ENCODE measurements at places on chromosomes 5 and 9. TPM values are rescaled to one million over a fixed set of nuclear protein-coding genes. Genes with fewer than 3 reads are reported as not detected.

RNF180 gene
- 40.6 TPM for total RNA-seq

WNK2 gene
- total RNA-seq, result 14.3 TPM

PCDHA13 gene
- 0.70 TPM for total RNA-seq

MCTP1 gene
- 26.7 TPM for total RNA-seq

C5orf46 gene
- total RNA-seq, result not detected

CEMIP2 gene
- 16.1 TPM for total RNA-seq

TRIM36 gene
- total RNA-seq, result 1.0 TPM

DNA sequence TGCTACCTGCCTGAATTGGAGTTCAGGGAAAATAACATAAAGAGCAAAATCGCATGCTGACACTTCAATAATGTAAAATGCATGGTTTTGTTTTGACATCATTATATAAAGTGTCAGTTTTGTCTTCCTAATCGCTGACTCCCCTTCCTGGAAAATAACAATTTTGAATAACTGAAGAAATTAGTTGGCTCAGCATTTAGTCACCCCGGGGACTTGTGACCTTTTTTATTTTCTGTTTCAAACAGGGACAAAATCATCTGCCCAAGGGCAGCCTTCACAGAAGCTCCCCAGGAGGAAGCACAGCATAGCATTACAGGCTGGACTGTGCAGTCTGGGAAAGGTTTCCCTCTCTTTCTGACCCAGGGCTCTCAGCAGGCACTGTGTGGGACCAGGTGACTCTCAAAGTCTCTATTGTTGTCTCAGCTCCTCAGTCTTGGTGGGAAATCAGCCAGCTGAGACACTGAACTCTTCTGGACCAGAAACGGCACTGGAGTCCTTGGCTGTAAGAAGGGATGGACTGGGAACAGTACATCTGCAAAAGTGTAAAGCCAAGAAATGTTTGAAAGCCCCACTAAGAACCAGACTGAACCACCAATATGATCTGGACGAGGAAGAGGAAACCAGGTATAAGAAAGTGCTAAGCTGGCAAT is 671.3 kb upstream of the KLF4 start:
- no peak for DNase-seq

GRCh38 chr5:40240111-40240510 is 439.6 kb upstream of the PTGER4 start:
- no peak for DNase-seq

DNA sequence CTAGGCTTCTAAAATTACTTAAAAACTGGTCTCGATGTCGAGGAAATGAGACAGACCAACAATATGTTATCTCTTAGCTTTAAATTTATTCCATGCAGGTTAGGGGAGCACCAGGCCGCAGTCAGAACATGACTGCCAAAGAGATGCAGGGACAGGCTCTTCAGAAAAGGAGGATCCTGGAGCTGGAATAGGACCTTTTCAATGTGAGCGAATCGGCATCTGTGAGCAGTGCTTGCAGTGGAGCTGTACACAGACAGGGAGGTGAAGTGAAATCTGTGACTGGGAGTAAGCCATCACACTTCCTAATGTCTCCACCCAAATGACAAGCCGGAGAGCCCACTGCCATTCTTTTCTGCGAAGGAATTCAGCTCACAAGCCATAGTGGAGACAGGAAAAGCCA is 78.2 kb downstream of the EFNA5 start:
- DNase-seq, result no peak

DNA sequence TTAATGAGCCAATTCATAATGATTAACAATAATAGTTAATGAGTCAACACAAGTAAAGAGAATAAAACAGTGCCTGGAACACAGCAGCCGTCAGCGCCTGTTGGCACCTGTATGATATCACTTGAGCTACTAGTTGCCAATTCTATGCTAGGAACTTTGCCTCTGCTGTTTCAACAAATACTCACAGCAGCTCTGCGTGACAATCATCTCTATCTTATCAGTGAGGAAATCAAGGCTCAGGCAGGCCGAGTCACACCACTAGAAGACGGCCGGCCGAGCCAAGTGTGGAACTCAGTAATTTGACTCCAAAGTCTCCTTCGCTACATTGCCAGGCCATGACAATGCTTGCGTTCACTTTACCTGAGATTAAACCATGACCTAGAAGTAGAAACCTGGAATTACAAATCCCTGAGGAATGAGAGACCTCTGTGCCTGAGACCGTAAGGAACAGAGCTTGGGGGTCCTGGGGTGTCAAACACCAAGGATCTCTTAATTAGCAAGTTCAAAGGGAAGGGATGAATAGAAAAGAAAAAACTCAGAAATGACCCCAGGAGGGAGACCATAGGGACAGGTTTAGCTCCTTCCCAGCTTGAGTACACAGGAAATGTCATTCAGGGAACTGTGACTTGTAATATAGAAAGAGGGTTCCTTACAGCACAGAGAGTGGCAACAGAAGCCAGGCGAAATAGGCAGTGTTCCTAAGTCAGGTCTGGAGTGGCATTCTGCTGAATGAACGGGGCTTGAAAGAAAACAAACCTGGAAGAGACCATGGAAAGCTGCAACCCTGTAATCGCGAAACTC is 109.1 kb downstream of the SUSD1 start:
- peak; percentile 37 for DNase-seq

DNA sequence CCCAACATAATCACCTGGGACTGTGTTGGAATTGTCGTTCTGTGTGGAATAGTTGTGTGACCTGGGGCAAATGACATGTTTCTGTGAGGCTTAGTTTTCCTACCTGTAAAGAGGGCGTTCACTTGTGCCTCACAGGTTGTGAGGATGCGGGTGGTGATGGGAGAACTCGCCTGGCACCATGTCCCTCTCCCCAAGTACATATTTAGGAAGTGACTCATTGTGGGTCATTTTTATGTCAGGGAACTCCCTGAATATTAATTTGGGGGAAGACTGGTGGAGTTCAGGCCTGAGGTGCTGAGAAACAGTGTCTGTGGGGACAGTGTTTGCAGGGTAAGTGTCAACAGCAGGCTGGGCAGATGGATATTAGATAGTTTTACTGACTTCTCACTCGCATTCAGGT is 144.7 kb downstream of the KDM4C start:
- DNase-seq, result no peak

GRCh38 chr5:36885566-36886485 is 9.3 kb downstream of the NIPBL start:
- DNase-seq, result no peak

GRCh38 chr9:100486479-100487176 is 13.7 kb downstream of the TMEFF1 start:
- DNase-seq, result no peak

DNA sequence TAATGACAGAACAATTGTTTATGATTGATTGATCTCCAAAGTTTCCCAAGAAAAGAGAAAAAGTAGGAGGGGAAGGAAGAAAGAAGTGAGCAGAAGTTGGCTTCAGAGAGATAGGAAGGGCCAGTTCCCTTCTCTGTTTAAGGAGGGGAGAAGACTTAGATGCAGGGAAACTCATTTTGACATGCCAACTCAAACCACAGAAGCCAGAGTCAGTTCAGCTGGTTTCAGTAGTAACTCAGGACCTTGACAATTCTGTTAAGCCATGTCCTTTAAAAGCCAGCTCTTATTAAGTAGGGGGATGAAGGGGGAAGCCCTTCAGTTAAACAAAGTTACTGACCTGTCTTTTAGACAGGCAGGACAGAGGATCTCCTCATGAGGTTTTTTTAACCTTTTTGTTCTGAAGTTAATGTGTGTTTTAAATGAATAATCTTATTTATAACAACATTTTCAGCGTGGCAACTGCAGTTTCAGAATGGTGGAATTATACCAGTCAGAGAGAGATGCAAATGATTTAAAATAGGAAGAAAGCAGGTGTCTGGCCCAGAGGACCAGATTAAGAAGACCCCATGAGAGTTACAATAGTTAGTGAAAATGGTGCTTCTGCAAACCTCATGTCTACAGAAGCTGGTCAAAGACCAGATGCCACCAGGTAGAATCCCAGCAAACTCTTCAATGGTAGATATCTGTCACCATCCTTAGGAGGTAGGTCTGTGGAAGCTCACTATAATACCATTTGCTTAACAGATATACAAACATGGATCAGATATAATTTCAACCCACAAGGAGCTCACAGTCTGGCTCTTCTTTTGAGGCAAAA is 29.3 kb upstream of the ABL1 start:
- no peak for DNase-seq

GRCh38 chr9:133191989-133192388 is 17.1 kb downstream of the OBP2B start:
- no peak for DNase-seq

DNA sequence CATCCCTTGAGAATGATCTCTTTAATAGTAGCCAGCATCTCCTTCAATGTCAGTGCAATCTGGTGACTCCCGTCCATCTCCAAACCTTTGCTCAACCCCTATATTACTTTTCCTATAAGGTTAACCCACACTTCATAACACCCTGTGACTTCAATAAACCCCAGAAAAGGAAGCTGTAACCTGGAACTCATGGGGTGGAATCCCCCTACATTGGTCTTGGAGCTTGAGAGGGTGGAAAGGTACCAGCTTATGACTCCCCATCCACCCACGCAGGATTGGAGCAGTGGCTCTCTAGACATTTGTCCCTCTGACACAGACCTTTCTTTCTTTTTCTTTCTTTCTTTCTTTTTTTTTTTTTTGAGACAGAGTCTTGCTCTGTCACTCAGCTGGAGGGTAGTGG is 54.7 kb upstream of the ZFR start:
- DNase-seq, result no peak

DNA sequence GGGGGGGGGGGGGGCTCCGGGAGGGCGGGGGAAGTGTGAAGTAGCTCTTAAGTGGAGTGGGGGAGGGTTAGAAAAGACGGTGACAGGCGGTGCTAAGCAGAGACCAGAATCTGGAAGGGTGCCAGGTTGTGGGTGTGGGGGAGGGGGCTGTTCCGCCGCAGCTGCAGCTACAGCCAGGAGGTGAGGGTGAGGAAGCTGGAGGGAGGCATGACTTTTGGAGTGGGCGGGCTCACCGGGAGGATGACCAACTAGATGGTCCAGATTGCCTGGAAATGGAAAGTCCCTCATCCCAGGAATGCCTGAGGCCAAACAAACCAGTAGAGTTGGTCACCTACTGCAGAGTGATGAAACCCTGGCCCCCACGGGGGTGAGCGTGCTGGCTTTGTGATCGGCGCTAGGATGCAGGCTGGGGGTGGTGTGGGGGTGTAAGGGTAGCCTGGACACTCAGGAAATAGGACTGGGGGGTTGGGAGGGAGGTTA is 158.1 kb upstream of the SHB start:
- peak; percentile 25 for DNase-seq

DNA sequence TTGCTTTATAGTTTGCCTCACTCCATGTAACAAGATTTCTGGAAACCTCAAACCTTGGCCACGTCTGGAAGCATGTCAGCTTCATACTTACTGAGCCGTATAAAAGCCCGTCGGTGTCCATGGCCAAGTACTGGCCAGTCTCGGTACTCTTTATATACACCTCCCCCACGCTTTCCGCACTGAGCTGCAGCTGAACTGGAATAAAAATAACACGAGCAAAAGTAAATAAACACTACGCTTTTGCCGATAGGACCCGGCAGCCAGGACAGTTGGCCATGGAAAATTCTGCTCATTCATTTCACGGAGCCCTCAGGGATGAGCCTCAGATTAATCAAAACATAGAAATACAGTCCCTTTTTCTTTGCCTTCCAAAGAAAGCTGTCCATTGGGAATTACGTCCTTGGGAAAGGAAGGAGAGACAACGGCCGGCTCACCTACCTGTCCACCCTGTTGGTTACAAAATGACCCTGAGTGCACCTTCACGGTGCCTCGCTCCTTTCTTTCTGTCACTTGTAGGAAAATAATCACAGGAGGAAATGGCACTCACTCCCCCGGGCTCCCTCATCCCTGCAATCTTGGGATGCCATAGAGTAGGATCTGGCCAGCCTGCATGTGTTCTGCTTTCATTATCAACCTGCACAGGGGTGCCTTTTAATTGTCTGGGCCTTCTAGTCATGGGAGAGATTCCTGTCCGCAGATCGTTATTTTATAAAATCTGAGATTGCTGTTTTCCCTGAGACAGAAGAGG is 85.1 kb downstream of the FGF1 start:
- DNase-seq, result peak; percentile 45

GRCh38 chr9:104858271-104858670 is 69.7 kb downstream of the ABCA1 start:
- no peak for DNase-seq

DNA sequence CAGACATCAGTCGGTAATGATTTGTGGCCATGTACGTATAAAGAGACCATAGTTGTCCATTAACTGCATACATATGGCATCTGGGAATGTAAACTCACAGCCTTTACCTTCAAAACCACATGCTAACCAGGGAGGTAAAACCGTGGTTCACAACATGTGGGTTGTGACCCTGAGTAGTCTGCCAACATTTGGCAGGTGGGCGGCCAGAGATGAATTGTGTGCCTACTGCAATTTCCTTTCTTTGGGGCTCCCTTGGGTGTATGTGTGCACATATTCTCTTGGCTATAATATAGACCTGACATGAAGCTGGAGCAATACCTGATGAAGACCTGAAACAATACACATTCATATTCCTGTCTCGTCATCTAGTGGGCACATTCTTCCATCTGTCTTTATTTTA is 396.0 kb downstream of the MLLT3 start:
- no peak for DNase-seq

GRCh38 chr5:124990723-124991122 is 244.3 kb upstream of the ZNF608 start:
- no peak for DNase-seq

DNA sequence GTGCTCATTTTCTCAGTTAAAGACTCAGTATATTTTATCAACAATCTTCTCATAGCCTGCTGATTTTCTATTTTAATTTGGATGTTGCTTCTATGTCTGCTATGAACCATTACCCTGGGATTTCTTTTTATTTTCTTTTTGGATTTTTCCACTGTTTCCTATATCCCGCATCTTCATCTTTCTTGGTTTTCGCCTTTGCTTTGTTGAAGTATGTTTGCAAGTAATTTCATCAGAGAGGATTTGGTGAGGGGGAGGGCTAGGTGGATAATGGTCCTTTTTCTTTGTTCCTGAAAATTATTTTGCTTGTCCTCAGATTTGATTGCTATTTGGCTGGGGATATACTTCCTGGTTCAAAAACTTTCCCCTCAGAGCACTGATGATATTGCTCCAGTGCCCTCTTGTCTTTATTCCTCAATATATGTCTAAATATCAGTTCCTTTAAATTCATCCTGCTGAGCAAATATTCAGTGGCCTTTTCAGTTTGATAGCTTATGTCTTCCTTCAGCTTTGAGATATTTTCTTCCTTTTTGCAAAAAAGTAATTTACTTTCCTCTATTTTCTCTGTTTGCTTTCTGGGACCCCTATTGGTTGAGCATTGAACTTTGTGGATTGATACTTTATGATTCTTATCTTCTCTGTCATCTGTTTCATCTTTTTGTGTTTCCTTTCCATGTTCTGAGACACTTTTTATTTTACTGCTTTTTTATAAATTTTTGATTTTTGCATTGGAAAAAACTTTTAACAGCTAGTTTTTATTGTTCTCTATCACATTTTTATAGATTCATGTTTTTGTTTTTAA is 227.6 kb upstream of the ELL2 start:
- DNase-seq, result no peak
